ENCODE measurements at places on chromosomes 4 and X. TPM values are rescaled to one million over a fixed set of nuclear protein-coding genes. Genes with fewer than 3 reads are reported as not detected.

GRCh38 chrX:1462596-1463251 is 10.0 kb upstream of the ASMTL start:
- DNase-seq, result peak; percentile 23
- H3K27me3 ChIP-seq, result no peaks in the 10 kb centered on the region
- H3K36me3 ChIP-seq, result no peaks in the 10 kb centered on the region
- no peak overlapping the region for H3K4me3 ChIP-seq
- peak overlapping the region; percentile 19 for H3K27ac ChIP-seq

DNA sequence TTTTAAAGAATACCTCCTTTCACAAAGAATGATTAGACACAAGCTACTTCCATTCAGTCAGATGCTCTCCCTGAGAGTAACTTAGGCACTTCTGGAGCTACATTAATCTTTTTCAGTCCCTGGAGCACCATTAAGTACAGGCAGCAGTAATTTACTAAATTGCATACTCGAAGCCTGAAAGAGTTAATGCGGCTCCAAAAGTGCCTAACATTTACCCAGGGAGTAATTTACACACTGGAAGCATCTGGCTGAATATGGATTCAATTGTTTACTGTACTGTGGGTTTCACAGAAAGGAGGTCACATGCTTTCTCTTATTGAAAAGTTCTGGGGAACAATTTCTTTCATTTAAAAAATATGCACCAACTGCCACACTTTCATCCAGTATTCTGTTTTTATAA is 260.8 kb upstream of the TENM3 start:
- H3K36me3 ChIP-seq, result peaks cover 10% of the 10 kb centered on the region
- DNase-seq, result no peak
- H3K27ac ChIP-seq, result no peak overlapping the region
- H3K27me3 ChIP-seq, result no peaks in the 10 kb centered on the region
- H3K4me1 ChIP-seq, result peaks cover 24% of the 10 kb centered on the region

DNA sequence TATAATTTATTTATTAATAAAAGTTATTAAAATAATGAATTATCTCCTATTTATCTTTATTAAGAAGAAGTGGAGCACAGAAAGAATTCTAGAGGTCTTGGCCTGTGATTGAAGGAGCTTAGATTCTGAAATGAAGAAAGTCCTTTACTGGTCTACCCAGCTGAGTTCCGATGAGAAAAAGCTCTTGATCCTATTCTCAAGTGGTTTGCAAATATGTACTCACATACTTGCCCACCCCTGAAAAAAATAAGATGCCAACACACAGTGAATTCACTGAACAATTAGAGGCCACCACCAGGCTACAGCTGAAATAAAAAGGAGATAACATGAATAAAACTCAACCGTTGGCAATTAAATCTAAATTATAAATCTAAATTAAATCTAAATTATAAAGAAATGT is 253.4 kb downstream of the MAPK10 start:
- peaks cover 2% of the 10 kb centered on the region for H3K36me3 ChIP-seq
- no peak overlapping the region for H3K27ac ChIP-seq
- H3K4me1 ChIP-seq, result peaks cover 13% of the 10 kb centered on the region
- no peak for DNase-seq
- no peak overlapping the region for H3K4me3 ChIP-seq
- H3K27me3 ChIP-seq, result no peaks in the 10 kb centered on the region

GRCh38 chrX:68750316-68750715 is 78.5 kb upstream of the EFNB1 start:
- H3K36me3 ChIP-seq, result no peaks in the 10 kb centered on the region
- DNase-seq, result peak; percentile 32
- no peak overlapping the region for H3K27ac ChIP-seq
- no peak overlapping the region for H3K4me3 ChIP-seq
- H3K27me3 ChIP-seq, result no peaks in the 10 kb centered on the region
- no peaks in the 10 kb centered on the region for H3K4me1 ChIP-seq

GRCh38 chr4:4433941-4434340 is 47.0 kb downstream of the NSG1 start:
- no peaks in the 10 kb centered on the region for H3K27me3 ChIP-seq
- peaks cover 23% of the 10 kb centered on the region for H3K36me3 ChIP-seq
- H3K4me3 ChIP-seq, result no peak overlapping the region
- peaks cover 1% of the 10 kb centered on the region for H3K4me1 ChIP-seq
- H3K27ac ChIP-seq, result no peak overlapping the region

NUDT10 gene
- total RNA-seq, result 0.59 TPM

DNA sequence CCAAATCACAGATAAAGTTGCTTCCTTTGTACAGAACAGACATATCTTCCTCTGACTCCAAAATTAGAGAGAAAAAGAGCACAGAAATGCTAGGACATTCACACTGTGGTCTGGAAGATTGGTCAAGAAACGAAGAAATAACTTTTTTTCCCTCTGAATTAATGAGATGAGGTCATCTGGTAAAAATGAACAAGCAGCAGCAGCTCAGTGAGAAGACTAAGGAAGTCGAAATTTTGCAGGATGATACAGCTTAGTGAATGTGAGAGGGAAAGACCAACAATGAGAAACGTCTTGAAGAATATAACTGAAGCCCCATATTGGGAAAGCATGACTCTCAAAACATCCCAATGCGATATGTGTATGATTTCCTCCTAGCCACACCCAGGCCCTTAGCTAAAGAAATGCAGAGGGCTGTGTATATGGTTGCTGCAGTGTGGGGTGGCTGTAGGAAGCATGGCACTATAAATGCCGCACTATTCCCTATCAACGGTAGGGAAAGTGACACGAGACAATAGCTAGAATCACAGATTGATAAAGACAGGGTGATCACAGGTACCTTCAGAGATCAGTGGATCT is 208.6 kb downstream of the VEGFC start:
- H3K4me1 ChIP-seq, result peaks cover 2% of the 10 kb centered on the region
- H3K36me3 ChIP-seq, result no peaks in the 10 kb centered on the region
- peaks cover 31% of the 10 kb centered on the region for H3K27me3 ChIP-seq
- H3K4me3 ChIP-seq, result no peak overlapping the region
- DNase-seq, result no peak

FAM184B gene
- total RNA-seq, result not detected

- peaks cover 15% of the 10 kb centered on the region for H3K4me1 ChIP-seq
- no peaks in the 10 kb centered on the region for H3K36me3 ChIP-seq
- no peaks in the 10 kb centered on the region for H3K27me3 ChIP-seq
- H3K4me3 ChIP-seq, result no peak overlapping the region
These were observed 11.3 kb downstream of the ARL13A start for GRCh38 chrX:100980608-100981497.

TCEAL5 gene
- not detected for total RNA-seq

PNMA6F gene
- not detected for total RNA-seq

TLR7 gene
- not detected for total RNA-seq

DNA sequence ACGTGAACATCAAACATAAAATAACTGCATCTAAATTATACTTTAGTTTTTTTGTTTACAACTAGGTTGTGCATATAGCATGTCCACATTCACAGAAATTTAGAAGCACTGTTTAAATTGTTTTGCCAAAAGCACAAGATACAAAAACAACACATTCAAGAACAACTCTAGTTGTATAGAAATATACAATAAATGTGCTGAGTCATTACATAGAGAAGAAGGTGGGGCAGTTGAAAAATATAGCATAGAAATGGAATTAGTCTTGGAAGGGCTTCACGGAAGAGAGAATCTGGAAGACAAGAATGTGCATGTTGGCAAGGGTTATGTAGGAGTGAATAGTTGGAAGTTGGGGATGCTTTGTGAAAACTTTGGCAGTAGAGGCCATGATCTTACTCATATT is 239.0 kb upstream of the GLRA2 start:
- no peaks in the 10 kb centered on the region for H3K4me1 ChIP-seq
- H3K4me3 ChIP-seq, result no peak overlapping the region
- H3K36me3 ChIP-seq, result no peaks in the 10 kb centered on the region
- no peaks in the 10 kb centered on the region for H3K27me3 ChIP-seq

DNA sequence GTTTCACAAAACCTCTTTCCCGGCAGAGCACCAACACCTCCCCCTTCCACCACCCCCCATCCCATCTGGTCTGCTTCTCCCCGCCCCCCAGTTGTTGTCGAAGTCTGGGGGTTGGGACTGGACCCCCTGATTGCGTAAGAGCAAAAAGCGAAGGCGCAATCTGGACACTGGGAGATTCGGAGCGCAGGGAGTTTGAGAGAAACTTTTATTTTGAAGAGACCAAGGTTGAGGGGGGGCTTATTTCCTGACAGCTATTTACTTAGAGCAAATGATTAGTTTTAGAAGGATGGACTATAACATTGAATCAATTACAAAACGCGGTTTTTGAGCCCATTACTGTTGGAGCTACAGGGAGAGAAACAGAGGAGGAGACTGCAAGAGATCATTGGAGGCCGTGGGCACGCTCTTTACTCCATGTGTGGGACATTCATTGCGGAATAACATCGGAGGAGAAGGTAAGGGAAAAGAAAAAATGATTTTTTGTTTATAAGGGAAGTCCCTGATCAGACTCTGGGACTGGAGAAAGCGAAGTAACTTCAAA is at the start of gene PDGFRA:
PDGFRA (plus strand) TSS at position 333 of the 541 bp plus-strand sequence. CDS start 29,476 bp downstream, outside the sequence.
- H3K4me3 ChIP-seq, result peak within 1 kb of the TSS; percentile 84
- peaks cover 41% of the 10 kb centered on the region for H3K4me1 ChIP-seq
- peak within 1 kb of the TSS; percentile 87 for H3K27ac ChIP-seq
- peaks cover 7% of the 10 kb centered on the region for H3K36me3 ChIP-seq
- DNase-seq, result peak; percentile 89

DAPP1 gene
- total RNA-seq, result not detected

DNA sequence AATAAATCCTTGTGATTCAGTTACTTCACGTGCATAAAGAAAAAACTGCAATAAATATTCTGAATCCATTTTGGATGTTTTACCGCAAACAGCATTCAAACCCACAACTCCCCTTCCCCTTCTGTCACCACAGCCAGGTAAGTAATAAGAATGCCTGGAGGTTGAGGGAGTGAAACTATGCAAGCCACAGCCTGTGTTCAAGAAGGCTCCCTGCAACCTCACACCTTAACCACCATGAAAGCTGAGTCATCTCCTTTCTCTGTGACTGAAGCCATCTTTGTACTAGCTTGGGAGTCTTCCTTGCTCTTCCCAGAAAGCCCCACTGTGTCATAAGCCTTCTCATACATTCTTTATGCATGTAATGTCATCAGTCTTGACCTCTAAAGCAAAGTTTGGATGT is 297.0 kb upstream of the PUDP start:
- H3K27me3 ChIP-seq, result peaks cover 8% of the 10 kb centered on the region
- H3K27ac ChIP-seq, result no peak overlapping the region
- H3K4me3 ChIP-seq, result no peak overlapping the region
- no peaks in the 10 kb centered on the region for H3K36me3 ChIP-seq
- DNase-seq, result no peak

MAN2B2 gene
- 45.1 TPM for total RNA-seq

DNA sequence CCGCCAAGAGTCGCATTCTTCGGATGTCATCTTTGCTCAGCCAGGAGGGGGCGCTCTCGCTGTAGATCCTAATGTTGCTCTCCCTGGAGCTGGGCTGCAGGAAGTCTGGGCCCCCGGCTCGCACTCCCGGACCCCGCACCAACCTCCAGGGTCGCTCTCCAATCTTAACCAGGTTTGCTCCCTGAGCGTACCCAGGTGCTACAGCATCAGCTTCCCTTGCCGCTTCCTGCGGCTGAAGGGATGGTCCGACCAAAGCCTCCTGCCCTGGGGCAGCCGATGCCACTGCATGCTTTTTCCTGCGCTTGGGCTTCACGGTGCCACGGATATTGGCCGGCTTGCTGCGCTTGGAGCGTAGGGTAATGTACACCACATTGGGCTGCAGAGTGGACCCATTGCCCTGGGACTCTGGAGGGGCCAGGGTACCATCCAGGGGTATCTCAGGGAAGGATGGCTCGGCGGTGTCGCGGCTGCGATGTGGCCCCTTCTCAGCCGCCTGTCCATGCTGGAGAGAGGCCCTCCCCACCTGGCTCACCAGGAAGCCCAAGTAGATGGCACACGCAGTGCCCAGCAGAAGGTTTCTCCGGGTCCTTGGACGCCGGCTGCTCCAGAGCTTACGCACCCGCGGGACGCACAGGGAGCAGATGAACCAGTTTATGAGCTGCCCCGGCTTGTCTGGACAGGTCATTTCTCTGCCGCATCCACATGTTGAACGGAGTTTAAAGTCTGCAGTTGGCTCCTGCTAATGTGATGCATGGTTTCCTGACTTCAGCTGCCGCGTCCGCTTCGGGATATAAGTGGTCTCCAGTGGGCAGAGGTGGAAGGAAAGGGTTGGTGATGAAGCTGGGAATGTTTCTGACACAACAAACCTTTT is 1.9 kb downstream of the GASK1B start:
- H3K4me3 ChIP-seq, result peak overlapping the region; percentile 33
- no peaks in the 10 kb centered on the region for H3K27me3 ChIP-seq
- H3K36me3 ChIP-seq, result no peaks in the 10 kb centered on the region

DNA sequence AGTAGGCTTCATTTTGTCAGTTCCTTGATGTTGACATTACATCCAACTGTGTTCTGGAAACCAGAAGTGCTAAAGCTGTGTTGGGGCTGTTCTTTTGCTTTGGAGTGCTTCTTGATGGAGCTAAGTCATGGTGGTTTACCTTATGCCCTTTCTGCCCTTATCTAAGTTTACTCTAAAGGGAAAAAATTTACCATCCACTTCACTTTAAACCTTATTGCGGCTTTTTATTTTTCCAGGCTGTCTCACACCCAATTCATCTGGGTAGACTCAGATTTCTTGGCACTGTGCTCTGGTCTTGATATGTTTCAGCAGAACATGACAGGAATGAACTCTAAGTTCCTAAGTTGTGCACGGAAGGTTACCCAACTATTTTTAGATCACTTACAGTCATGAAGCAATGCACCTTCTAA is 104.7 kb upstream of the TTC29 start:
- no peak overlapping the region for H3K27ac ChIP-seq
- H3K4me1 ChIP-seq, result peaks cover 1% of the 10 kb centered on the region
- peaks cover 10% of the 10 kb centered on the region for H3K27me3 ChIP-seq
- H3K36me3 ChIP-seq, result no peaks in the 10 kb centered on the region
- no peak overlapping the region for H3K4me3 ChIP-seq

DNA sequence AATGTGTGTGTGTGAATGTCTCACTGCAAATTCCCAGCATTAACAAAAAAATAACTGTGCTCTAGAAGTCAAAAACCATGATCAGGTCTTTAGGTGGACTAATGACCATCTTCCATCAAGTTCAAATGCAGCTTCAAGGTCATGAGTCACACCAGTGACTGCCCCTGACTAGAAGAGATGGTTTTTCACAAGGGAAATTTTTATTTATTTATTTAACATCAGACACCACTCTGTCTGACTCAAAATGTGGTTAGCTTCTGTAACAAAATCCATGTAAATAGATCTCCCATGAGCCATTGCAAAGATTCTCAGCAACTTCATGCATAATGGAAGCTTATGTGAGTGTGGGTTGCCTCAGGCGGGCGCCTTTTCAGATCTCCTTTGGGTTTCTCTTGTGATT is 219.2 kb downstream of the KIT start:
- DNase-seq, result no peak
- H3K4me1 ChIP-seq, result peaks cover 2% of the 10 kb centered on the region
- H3K4me3 ChIP-seq, result no peak overlapping the region

PDGFRA gene
- total RNA-seq, result 214 TPM

GRCh38 chr4:20829617-20830357 is 129.5 kb downstream of the PACRGL start:
- no peaks in the 10 kb centered on the region for H3K36me3 ChIP-seq
- H3K4me3 ChIP-seq, result no peak overlapping the region
- no peaks in the 10 kb centered on the region for H3K4me1 ChIP-seq
- no peak for DNase-seq

All from osteocyte (in vitro differentiated cells).